Esophagus mucosa (tissue), 1 donor: ENCODE measurements at places on chromosomes 13 and 19.

- ATAC-seq: no peak
Measured at GRCh38 chr19:37654118-37654517, 1.1 kb downstream of the ZFP30 start.

- peak; percentile 46 for ATAC-seq
Measured at GRCh38 chr19:13152974-13153568, 2.9 kb downstream of the IER2 start.

- ATAC-seq: no peak
Measured at GRCh38 chr13:80591976-80592740, 251.2 kb upstream of the SPRY2 start.

GRCh38 chr19:48738557-48739403 is 1.6 kb downstream of the RASIP1 start:
- peak; percentile 85 for ATAC-seq

GRCh38 chr13:109419896-109420295 is 366.5 kb downstream of the IRS2 start:
- ATAC-seq: no peak

GRCh38 chr13:75656425-75656989 is 20.4 kb downstream of the LMO7 start:
- peak; percentile 70 for ATAC-seq

- ATAC-seq: peak; percentile 37
Measured at GRCh38 chr19:11814700-11815035, 595 bp downstream of the ZNF440 start.

- peak; percentile 6 for ATAC-seq
Measured at GRCh38 chr13:110646442-110647364, 31.4 kb downstream of the NAXD start.

GRCh38 chr19:33032218-33032781 is 32.4 kb downstream of the RHPN2 start:
- no peak for ATAC-seq

GRCh38 chr13:31923134-31923763 is 108.3 kb upstream of the FRY start:
- ATAC-seq: no peak

GRCh38 chr19:49114630-49115363 is 627 bp downstream of the LIN7B start:
- ATAC-seq: no peak
